ENCODE measurements at places on chromosomes 13 and 19.

GRCh38 chr13:62997038-62997599 is 1581.5 kb upstream of the PCDH20 start:
- DNase-seq = peak; percentile 83

DNA sequence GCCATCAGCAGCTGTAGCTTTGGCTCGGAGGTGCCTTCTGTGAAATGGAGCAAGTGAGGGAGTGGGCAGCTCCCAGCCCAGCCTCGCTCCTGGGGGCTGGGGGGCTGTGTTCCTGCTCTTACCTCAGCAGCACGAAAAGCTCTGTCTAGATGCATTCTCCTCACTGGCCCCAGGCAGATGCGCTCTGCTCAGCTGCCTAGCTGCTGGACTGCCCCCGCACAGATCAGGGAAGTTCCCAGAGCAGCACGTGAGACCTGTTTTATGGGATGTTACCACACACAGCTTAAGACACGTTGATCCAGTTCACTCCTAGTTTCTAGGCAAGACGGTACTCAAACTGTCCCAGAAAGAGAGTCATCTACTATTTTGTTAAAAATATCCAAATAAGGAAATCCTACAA is 13.6 kb downstream of the LCP1 start:
- DNase-seq = no peak

DNA sequence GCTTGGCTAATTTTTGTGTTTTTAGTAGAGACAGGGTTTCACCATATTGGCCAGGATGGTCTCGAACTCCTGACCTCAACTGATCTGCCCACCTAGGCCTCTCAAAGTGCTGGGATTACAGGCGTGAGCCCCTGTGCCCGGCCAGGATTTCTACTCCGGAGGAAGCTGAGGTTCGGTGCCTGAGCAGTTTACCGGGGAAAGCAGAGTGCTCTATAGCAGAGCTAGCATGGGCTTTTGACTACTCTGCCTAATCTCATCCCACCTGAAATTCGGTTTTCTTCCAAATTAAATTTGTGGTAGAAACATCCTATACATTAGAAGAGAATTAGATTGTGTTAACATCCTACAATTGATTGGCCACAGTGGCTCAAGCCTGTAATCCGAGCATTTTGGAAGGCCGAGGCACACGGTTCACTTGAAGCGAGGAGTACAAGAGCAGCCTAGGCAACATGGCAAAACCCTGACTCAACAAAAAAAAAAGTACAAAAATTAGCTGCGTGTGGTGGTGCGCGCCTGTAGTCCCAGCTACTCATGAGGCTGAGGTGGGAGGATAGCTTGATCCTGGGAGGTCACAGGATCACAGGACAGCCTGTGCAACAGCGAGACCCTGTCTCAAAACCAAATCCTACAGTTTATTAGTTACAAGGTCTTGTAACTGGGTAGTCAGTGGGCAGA is 1.6 kb downstream of the RPL13A start:
- no peak for DNase-seq

- no peak for DNase-seq
Measured at GRCh38 chr13:50521831-50522149, 321.7 kb downstream of the DLEU7 start.

DNA sequence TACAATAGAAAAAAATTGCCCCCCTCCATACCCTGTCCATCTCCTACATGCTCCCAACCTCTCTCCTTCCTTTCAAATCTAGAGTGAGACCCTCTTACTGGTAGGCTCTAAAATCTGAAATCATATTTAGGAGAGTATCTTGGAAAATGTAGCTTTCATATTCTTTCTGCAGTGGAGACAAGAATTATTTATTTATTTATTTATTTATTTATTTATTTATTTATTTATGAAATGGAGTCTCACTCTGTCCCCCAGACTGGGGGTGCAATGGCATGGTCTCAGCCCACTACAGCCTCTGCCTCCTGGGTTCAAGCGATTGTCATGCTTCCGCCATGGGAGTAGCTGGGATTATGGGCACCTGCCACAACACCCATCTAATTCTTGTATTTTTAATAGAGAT is 174.1 kb upstream of the MYO16 start:
- DNase-seq = no peak

DNA sequence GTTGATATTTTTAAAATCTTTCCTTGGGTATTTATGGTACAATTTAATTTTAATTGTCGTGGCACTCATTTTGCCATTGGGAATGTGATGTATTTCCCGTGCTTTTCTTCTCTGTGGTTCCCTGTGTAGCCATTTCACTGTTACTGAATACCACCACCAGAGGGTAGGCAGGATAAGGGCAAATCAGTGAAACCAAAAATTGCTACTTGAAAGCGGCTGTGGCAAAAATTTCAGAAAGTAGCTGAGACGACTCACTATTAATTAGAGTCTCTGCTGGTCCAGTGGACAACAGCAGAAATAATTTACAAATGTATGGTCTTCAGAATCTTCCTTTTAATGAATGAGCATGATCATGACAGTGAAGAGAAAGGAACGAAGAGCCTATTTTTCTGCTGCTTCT is 34.4 kb upstream of the MIR17HG start:
- no peak for DNase-seq

- no peak for DNase-seq
Measured at GRCh38 chr13:57815600-57815999, 184.1 kb downstream of the PCDH17 start.

DNA sequence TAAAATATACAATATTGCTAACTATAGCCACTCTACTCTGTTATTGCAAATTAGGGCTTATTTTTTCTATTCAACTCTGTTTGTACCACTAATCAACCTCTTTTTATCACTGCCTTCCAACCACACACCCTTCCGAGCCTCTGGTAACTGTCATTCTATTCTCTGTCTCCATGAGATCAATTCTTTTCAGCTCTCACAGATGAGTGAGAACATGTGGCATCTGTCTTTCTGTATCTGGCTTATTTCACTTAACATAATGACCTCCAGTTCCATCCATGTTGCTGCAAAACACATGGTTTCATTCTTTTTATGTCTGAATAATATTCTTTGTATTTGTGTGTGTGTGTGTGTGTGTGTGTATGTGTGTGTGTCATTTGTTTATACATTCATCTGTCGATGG is 350.1 kb upstream of the DACH1 start:
- no peak for DNase-seq

DNA sequence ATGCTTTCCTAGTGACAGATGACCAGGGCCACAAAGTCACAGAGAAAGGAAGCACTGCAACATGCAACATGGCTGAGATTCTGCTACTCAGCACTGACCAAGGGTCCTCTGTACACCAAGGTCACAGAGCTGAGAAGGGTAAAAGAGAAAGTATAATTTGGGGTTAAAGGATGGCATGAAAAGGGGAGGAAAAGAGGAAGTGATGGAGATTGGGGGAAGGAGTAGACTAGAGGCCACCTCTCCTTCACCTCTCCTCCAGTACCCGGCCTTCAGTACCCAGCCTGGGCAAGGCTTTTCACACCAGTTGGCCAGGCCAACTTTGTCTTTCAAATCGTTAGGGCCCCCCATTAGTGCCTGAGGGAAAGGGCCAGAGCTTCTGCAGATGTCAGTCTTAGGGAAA is 6.3 kb upstream of the RPS19 start:
- DNase-seq = no peak

DNA sequence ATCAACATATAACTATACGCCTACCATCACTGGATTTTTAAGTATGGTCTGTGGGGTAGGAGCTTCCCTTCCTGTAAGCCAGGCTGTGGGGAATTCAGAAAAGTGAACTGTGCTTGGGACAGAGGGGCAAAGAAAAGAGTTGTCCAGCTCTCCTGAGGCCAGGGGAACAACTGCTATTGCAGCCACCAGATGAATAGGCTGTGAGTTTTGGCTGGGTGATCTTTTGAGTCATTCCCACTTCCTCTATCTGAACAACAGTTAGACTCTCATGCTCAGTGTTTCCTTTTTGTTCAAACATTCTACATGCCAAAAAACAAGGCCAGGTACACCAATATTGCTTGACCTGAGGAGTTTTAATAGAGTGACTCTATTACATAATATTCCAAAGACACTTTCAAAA is 426.2 kb upstream of the DACH1 start:
- no peak for DNase-seq

DNA sequence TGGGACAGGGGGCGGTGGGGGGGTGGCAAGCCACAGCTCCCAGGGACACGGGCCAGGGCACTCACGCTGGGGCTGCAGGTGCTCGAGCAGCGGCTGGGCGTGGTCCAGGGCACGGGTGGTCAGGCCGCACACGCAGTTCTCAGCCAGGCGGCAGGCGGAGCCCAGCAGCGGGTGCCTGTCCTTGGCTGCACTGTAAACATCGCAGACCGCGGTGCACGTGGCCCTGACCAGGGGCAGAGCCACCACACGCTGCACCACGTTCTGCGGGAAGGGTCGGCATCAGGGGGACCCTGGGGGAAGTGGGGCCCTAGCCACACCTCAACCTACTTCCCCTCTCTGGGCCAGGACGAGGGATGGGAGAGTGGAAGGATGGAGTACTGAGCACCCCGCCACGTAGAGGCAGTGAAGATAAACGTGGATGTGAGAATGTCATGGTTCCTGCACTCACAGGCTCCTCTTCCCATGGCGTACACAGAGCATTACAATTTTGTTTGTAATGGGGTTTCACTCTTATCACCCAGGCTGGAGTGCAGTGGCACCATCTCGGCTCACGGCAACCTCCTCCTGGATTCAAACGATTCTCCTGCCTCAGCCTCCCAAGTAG is 3.4 kb downstream of the PLIN5 start:
- no peak for DNase-seq

DNA sequence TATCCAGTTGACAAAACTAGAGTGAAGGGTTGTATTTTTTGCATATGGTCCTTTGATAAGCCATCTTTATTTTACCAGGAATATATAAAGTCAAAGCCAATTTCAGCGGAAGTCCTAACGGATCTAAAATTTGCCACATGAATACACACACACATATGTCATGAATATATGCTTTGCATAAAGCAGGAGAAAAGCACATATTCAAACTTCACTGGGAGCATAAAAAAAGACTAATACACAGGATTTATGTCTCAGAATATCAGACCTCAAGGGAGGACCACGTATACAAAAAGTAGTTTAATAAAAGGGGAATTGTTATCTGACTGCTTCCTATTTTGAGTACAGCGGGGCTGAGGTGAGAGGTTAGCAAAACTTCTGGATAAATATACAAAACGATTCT is 308.7 kb downstream of the PCDH9 start:
- DNase-seq = no peak

- DNase-seq = no peak
Measured at GRCh38 chr13:35549481-35549880, 73.0 kb upstream of the MAB21L1 start.

GRCh38 chr13:112531263-112531794 is 56.6 kb downstream of the TUBGCP3 start:
- DNase-seq = no peak

- DNase-seq = no peak
Measured at GRCh38 chr13:77417897-77418296, 91.0 kb upstream of the MYCBP2 start.

DNA sequence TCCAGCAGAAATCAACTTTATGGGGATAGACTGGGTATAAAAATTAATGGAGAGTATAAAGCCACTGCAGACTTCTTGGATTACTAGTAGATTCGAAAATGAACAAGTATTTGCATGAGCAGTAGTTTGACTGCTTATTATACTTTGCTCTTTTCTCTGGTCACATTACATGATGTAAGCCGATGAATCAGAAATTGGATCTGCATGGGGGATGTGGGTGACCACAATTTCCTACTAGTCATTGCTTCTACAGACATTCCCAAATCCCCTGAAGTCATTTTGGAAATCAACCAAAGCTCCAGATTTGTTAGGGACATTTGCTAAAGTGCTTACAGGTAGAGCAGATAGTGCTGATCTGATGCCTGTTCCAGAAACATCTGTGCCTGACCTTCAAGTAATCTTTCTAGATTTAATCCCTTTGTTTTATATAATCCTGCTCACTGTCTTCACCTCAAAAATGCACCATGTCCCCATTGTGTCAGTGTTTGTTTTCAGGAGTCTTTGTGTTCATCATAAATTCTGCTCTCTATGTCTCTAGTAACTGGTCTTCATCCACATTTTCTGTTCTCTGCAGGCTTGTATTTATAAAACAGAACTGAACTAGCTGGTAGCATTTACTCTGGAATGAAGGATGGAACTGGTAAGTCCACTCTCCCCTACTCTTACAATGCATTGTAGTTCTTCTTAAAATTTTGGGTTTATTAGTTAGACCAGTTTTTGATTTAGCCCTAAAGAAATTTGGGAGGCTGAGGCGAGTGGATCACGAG is 201.5 kb upstream of the CSNK1A1L start:
- DNase-seq = no peak

- no peak for DNase-seq
Measured at GRCh38 chr13:66546534-66547379, 683.4 kb downstream of the PCDH9 start.

DNA sequence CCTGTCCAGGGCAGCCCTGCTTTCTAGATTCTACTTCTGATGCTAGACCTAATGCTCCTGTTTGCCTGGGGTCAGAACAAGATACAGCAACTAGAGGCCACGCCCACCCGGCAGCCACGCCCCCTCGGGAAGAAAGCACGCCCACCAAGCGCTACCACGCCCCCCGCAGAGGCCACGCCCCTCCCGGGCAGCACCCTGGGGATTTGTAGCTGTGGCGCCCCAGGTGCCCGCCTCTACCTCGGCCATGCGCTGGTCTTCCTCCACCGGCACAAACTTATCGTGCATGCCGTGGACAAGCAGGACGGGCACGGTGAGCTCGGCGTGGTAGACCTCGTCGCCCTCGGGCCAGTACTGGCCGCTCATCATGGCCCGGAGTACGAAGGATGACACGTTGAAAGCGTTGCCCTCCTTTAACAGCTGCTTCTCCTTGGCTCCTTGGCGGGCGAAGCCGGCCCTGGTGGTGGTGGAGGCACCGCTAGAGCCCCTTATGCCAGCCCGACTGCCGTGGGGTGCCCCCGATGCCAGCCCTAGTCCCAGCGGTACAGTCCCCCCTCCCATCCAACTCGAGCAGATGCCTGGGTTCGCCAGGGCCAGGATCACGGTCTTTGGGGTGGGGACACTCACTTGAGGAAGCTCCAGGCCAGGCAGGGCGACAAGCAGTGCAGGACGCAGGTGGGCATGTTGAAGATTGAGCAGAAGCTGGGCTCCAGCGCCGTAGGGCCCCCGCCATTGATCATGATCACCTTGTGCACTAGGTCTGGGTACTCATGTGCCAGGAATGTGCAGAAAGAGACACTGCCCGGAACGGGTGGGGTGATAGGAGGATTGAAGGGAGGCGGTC is 9.0 kb downstream of the ABHD8 start:
- DNase-seq = no peak

- DNase-seq = no peak
Measured at GRCh38 chr19:44515031-44515430, 14.4 kb downstream of the CEACAM20 start.

GRCh38 chr13:93889430-93889951 is 590.0 kb downstream of the DCT start:
- no peak for DNase-seq
